Hindlimb muscle (tissue), 1 donor: ENCODE measurements at places on chromosomes 4 and X. TPM values are rescaled to one million over a fixed set of nuclear protein-coding genes. Genes with fewer than 3 reads are reported as not detected.

Gene BTC
- polyA plus RNA-seq, result 2.4 TPM

GRCh38 chrX:139049465-139049864 lies 337.9 kb upstream of the FGF13 start:
- DNase-seq, result no peak

Gene PPEF2
- 0.06 TPM for polyA plus RNA-seq

- no peak for DNase-seq
These were observed 127.3 kb downstream of the ATP10D start for GRCh38 chr4:47612116-47613023.

GRCh38 chr4:187357045-187357643 lies 633.5 kb upstream of the FAT1 start:
- DNase-seq, result no peak

Gene MAOA
- polyA plus RNA-seq, result 0.58 TPM

- DNase-seq, result no peak
These were observed 200.3 kb upstream of the BCOR start for GRCh38 chrX:40298069-40298468.

DNA sequence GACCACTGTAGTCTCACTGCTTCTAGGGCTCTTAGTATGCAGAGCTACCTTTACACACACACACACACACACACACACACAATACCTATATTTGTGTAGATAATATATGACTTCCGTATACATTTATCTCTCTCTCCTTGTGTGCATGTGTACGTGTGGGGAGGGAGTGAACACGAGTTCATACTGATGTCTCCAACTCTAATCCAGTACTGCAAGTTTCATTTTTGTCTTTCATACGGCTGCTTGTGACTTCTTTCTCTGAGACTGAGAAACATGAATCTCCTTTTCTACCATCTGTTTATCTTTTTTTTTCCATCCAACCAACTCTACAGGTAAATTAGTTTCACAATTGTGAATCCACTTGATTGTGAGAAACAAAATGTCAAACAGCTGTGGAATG lies 1229.5 kb upstream of the AGA start:
- no peak for DNase-seq

GRCh38 chr4:1417522-1418390 lies 11.5 kb upstream of the NKX1-1 start:
- DNase-seq, result no peak

Gene HELQ
- polyA plus RNA-seq, result 15.9 TPM

Gene IL13RA2
- not detected for polyA plus RNA-seq

DNA sequence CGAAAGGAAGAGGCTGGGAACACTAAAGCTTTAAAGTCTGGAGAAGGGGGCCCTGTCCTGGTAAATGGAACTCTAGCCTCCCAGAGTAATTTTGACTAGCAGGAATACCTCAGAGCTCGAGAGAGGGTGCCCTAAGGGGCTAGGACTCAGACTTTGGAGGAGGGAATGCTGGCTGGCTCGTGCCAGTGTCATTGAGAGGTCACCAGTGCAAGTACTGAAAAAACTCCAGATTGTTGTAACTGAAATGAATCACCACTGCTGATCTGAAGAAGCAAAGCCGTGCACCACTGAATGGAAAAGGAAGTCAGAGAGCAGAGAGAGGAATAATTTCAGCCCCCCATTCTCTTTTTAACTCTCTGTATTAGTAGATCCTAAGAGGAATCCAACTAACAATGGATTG lies 690.2 kb downstream of the FAT4 start:
- DNase-seq, result no peak

GRCh38 chr4:16155528-16156169 lies 70.6 kb downstream of the TAPT1 start:
- DNase-seq, result no peak

DNA sequence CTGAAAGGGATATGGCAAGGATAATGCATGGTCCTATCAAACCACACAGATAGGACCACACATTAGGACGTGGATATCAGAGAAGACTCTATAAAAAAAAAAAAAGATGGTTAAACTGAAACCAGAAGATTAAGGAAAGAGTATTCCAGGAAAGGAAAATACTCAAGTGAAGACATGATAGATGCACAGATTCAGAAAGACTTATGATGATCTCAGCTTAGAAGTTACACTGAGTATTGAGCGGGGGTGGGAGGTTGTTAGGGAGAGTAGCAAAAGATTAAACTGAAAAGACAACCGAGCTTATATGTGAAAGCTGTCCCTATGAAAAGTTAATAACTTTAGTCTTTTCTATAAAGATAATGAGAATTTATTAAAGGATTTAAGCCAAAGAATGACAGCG lies 211.0 kb upstream of the EMCN start:
- DNase-seq, result no peak

GRCh38 chr4:1177274-1178141 lies 5.1 kb upstream of the SPON2 start:
- no peak for DNase-seq

Gene INPP4B
- polyA plus RNA-seq, result 40.6 TPM

DNA sequence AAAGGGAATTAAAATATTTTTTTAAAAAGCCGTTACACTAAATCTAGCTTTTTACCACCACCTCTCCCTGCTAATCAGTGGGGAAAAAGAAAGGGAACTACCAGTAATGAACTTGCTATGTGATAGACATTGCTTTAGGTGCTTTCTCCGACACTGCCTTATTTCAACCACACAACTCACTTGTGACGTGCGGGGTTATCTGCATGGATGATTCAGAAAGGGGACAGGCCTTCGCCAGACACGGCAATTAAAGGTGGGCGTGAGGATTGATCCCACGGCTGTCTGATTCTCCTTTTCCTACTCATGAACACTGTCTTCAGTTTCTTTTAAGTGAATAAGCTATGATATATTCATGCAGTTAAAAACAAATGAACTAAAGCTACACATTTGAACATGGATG lies 882 bp upstream of the CXCR3 start:
- no peak for DNase-seq

GRCh38 chr4:55352726-55353125 lies 6.7 kb downstream of the SRD5A3 start:
- DNase-seq, result no peak

DNA sequence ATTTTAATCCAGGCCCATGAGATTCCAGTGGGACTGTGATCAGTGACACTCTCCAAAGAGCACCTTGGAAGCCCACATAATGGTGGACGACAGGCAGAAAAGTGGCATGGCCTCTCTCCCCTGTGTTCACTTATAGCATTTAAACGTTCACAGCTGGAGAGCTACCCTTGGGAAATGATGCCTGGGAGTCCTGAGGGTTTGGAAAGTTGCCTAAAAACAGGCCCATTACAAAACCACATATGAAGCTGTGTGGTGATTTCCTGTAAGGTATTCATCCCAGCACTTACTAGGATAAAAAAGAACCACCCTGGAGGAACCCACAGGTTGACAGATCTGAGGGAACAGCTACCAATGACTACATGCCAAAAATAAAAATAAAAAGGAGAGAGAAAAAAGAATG lies 193.2 kb downstream of the RASL11B start:
- DNase-seq, result no peak

DNA sequence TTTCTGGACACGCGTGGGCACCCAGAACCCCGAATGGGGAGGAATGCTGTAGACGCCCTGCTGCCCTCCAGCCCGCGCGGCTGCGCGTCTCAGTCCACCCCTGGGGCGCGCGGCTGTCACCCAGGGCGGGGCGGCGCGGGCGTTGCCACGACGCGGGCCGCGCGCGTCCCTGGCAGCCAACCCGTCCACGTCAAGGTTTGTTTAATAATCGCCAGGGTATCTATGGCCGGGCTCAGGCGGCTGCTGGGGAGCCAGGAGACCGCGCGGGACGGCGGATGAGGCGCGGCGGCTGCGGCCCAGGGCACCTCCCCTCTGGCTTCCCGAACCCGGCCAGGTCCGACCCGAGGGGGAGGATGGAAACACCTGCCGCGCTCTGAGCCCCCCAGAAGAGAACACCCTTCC lies at the start of gene SPATA18:
TSS of gene SPATA18 (plus strand) at position 92 of the 402 bp plus-strand sequence. CDS start 401 bp downstream, outside the sequence.
- peak; percentile 48 for DNase-seq

DNA sequence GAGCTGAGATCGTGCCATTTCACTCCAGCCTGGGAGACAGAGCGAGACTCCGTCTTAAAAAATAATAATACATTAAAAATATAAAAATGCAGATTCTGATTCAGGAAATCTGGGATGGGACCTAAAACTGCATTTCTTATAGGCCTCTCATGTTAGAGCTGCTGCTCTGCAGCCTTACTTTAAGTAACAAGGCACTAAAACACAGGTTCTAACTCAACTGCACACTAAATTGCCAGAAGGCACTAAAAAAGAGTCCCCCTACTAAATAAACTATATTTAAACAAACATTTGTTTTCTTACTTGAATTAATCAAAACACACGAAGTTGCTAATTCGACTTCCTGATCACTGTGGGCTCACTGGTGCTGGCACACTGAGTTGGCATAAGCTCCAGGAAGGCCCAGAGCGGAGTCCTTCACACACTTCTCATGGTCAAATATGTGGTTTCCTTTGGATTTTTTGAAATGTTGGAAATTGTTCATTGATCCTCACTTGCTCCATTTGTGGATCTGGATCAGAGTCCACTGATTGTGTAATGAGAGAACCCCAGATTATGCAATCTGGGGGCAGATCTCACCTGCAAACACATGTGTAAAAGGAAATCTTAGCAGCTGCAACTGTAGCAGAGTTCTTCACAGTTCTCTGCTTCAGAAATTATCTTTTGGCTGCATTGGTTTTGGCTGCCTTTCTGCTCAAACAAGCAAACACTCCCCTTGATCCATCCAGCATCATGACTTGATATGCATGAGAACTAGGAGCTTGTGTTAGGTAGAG lies 59.3 kb downstream of the AFF1 start:
- no peak for DNase-seq

- peak; percentile 29 for DNase-seq
These were observed 538 bp downstream of the STBD1 start for GRCh38 chr4:76306882-76307659.

DNA sequence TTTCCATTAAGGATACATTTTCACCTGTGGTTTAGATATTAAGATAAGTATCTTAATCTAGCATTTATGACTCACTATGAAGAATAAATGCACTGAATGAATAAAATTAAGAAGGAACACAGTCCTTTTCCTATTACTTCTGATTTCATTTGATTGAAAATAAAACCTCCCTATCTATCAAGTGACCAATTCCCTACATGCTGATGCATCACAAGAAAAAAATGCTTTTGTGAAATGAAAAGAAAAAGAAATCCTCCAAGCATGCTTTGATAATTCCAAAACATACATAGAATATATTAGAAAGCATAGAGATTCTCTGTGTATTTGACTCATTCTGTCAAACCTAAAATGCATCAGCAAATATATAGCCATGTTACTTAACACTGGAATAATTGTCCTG lies 37.1 kb downstream of the PCDH10 start:
- no peak for DNase-seq

GRCh38 chr4:77170926-77171325 lies 13.9 kb downstream of the CCNG2 start:
- DNase-seq, result no peak

Gene CENPVL2
- polyA plus RNA-seq, result not detected

DNA sequence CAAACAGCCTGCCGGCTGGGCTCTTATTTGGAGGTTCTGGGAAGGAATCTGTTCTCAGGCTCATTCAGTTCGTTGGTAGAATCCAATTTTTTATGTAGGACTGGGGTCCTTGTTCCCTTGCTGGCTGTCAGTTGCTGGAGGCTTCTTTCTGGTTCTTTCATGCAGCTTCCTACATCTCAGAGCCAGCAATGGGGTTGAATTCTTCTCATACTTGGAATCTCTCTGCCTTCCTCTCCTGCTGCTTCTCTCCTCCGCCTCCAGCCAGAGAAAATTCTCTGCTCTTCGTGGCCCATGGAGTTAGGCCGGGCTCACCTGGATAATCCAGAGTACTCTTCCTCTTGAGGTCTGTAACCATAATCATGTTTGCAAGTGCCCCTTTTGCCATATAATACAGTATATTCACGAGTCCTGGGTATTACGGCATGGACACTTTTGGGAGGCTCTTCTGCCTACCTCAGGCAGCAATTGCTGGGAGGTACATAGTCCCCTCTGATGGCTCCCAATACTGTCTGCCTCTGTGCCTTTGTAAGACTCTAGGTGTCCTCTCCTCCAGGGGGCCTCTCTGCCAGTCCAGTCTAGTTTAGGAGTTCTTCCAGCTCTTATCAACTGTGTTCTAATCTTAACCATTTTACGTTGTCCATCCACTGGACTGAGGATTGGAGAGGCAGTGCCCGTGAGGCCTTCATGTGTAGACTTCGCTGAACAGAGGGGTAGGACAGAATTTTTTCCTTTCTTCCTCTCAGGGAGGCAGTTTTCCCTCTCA lies 2.2 kb downstream of the TRMT44 start:
- DNase-seq, result no peak

Gene OTUD6A
- polyA plus RNA-seq, result not detected

Gene MTCP1
- polyA plus RNA-seq, result 14.7 TPM

DNA sequence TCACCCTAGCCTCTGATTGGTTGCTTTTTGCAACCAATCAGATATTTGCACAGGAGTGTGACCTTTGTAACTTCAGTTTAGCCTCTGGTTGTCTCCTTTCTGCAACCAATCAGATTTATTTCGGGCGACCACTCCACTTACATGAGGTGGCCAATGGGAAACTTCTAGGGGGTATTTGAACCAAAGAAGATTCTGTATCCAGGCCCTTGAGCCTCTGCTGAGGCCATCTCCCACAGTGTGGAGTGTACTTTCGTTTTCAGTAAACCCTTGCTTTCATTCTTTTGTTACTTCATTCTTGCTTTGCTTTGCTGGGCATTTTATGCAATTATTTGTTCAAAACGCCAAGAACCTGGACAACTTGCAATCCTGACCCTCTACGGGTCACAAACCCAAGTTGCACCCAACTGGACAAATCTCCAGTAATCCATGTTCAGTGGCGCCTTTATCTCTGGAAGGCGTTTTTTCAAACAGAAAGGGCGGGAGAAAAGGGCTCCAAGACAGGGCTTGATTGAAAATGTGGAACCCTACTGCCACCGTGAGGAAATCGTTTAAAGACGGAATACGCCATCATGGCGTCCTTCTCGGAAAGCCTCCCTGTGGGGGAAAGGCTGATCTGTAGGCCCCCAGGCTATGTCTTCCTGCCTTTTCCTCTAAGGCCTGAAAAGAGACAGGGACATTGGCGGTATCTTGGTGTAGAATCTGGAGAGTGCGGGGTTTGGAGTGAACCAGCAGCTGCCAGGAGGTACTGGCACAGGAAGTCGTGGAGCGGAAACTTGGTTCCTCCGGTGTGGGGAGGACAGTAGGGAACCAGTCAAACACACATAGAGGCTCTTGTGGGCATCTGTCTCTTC lies 184.6 kb downstream of the OR13H1 start:
- no peak for DNase-seq

Gene FAM193A
- polyA plus RNA-seq, result 23.6 TPM

Gene SEL1L3
- polyA plus RNA-seq, result 17.2 TPM

GRCh38 chrX:21932292-21933002 lies 8.1 kb upstream of the SMS start:
- DNase-seq, result no peak

Gene ARSD
- polyA plus RNA-seq, result 9.4 TPM

DNA sequence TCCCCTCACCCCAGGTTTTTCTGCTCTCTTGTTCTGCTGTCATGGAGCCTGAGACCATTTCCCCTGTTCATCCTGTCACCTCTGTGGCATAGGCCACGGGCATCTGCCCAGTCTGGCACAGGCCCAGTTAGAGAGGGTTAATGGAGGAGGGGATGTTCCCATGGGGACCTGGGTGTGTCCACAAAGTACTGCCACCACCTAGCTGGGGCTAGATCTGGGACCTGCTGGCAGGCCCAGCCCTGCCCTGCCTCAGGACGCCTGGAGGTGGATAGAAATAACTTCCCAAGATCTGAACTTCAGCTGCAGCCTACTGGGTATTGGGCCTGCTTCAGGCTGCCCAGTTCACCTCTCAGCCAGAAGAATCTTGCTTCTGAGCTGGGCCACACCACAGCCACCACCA lies 13.5 kb downstream of the EFNB1 start:
- no peak for DNase-seq

GRCh38 chr4:61411241-61411640 lies 211.1 kb downstream of the ADGRL3 start:
- no peak for DNase-seq

GRCh38 chrX:116417968-116418367 lies 18.4 kb upstream of the SLC6A14 start:
- no peak for DNase-seq
